ENCODE measurements at places on chromosomes 4 and X.
A peak's percentile ranks its signal among the peaks of the same experiment; 100 is the strongest.

DNA sequence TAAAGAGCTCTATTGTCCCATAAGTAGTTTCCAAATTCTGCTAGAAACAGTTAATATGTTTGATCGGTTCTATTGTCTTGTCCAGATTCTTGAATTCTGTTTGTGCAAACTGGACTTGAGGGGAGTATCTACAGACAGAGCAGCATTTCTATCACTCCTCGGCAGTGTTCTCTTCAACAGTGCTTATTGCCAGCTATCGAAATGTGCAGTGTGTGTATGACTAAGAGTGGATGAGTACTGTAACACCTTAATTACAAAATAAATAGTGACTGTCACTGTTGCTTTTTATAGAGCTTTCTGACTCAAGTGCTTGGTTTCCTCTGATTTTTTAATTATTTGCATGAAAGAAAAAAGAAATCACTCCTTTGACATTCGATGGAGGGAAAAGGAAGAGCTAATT lies 274.6 kb downstream of the RPA4 start:
- no peak for DNase-seq

DNA sequence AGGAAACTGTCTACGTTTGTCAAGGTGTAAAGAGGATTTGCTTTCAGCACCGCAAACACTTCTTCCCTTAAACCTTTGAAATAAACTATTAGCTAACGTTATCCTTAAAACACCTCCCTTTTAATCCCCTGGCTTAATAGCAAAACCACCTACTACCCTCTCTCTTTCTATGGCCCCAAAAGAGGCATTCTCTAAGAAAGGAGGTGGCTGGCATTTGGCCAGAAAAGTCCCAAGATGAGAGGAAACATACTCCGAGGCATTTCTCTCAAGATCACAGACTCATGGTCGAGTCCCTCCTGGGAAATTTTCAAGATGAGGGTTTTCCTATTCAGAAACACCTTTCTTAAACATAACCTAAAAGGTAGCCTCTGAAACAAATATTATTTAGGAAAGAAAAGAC lies 60.6 kb upstream of the VCX3B start:
- DNase-seq: no peak

- DNase-seq: no peak
Measured at GRCh38 chr4:158192439-158193158, 17.7 kb upstream of the TMEM144 start.

GRCh38 chr4:14856062-14856933 lies 146.0 kb upstream of the CPEB2 start:
- DNase-seq: no peak

DNA sequence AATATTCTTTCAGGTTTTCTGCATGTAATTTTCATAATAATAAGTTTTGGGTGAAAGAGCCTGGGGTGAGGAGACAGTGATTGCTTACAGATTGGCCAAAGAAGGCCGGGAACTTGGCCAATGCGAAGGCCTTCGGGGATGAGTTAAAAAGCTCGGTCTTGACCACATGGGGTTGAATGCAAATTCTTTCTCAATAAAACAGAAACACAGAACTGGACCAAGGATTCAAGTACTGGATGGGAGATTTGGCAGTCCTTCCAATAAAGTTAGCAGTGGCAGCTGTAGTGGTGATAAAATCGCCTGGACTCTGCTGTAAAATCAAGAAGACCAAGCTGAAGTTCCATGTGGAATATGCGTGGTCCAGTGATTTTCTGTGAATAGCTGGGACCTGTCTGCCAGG lies 282.2 kb upstream of the KLF3 start:
- peak; percentile 70 for DNase-seq

DNA sequence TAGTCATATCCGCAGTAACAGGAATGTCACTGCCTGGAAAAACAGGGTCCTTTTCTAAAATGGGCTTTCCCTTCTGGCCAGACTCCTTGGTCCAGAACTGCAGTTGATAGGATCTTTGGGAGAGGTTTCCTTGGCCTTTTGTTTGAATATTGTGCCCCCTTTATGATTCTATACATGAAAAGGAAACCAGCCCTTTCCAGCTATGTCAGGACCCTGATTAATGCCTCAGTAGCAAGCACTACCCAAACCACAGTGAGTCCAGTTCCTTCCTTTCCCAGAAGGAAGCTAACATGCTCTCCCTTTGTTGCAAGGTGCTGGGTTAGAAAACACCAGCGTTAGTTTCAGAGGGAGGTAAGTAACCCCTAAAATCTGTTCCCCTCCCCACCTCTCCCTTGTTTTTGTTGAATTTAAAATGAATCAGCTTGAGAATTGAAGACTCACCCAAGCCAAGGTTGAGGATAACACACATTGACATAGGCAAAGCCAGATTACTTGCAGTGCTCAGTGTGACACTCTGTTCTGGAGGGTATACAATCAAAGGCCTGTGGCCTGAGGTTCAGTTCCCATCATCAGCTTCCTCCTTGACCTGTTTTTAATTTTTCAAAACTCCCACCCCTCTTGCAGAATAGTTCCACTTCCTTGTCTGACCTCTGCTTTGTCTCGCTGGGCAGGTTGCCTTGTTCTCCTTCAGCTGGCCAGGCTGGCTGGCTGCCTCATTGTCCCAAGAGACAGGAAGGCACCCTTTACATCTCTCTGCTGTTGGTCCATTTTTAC lies 87.6 kb upstream of the PLAC1 start:
- DNase-seq: no peak

- no peak for DNase-seq
Measured at GRCh38 chr4:43331226-43332051, 438.9 kb downstream of the GRXCR1 start.

DNA sequence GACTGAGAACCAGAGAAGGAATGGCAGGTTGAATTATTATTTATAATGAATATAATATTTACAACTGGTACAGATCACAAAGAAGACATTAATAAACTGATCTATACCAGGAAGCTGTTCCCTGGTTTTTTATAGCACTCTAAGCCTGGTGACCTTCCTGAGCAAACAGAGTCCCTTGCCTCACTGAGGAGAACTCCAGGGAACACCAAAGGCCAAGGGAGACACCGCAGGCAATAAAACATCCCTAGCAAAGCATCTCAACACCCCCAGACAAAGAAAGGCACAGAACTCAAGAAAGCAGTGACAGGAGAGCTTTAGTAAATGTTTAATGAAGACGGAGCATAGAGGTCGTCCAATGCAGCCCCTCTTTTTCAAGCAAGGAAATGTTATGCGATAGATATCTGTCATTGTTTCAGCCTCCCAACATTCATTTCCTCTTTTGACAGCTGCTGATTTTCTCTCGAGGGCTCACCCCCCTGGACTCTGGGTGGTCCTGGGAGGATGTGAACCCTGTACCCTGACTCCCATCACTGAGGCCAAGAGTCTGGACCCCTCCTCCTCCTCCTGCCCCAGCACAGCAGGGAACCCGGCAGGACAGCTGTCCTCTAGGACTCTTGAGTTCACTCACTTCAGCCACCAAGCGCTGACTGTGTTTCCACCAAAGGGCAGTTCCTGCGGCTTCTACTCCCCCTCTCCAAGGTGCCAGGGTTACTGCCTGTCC lies 342.5 kb upstream of the GATB start:
- no peak for DNase-seq

DNA sequence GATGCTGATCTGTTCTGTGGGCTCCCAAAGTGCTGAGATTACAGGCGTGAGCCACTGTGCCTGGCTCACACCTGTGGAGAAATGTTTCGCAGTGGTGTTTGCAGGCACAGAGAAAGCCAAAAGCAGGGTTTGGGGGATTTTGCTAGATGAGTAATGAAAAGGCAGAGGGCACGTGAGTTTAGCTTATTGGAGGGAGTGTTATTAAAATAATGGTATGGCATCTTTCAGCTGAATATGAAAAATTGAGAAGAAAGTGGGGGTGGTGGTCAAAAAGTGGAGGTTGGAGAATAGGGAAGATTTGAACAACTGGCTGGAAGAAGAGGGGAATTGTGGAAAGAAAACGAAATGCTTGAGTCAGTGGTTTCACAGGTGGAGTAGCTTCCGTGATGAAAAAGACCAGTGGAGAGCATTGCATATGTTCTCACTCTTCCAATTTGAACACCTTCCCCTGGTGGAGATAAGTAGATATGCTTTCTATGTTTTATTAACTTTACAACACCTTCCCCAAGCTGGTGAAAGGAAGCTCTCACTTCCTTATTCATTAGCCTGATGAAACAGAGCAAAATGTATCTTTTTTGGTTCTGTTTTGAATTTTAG lies 1.1 kb upstream of the CHST7 start:
- DNase-seq: no peak

DNA sequence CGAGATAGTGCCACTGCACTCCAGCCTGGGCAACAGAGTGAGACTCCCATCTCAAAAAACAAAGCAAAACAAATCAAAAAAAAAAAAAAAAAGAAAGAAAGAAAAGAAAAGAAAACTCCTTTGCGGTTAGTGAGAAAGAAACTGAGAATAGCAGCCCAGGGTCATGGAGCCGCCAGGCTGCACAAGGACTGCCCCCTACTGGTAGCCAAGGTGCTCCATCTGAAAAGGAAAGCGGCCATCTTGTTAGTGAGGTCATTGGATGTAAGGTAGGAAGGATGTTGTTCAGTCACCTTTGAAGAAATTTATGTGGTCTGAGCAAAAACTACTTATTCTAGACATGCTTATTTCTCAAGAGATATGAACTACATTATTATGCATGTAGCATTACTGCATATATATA lies 660.6 kb upstream of the TENM3 start:
- no peak for DNase-seq

DNA sequence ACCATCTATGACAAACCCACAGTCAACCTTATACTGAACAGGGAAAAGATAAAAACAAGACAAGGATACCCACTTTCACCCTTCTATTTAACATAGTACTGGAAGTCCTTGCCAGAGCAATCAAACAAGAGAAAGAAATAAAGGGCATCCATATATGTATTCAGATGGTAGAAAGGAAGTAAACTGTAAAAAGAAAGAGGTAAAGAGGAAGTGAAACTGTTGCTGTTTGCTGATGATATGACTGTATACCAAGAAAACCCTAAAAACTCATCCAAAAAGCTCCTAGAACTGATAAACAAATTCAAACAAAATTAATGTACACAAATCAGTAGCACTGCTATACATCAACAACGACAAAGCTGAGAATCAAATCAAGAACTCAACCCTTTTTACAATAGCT lies 538.7 kb upstream of the PABPC4L start:
- DNase-seq: no peak

DNA sequence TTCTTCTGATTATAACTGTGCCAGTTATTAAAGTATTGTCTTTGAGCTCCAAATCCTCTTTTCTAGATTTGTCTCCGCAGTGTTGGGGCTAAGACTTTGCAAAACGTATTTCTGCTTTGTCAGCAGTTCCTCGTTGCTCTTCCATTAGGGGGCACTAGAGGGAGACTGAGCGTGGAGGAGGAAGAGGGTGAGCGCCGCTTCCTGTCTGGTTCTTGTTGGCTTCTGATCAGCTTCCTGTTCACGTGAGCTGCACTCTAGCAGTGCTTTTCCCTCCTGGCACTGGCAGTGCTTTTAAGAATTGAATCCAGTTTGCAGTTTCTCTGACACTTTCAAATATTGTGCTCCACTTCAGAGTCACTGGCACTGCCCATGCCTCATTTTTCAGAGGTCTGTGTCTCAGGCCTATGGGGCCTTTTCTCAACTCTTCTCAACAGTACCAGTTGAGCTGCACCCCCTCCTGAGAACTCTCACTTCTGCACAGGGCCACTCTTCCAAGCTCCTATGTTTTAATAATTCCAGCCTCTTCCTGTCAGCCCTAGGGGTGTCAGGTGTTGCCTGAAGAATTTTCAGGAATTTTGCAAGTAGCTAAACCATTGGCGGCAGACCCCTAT lies 54.4 kb upstream of the LCORL start:
- DNase-seq: no peak

- DNase-seq: no peak
Measured at GRCh38 chr4:17941731-17942130, 79.8 kb downstream of the LCORL start.

DNA sequence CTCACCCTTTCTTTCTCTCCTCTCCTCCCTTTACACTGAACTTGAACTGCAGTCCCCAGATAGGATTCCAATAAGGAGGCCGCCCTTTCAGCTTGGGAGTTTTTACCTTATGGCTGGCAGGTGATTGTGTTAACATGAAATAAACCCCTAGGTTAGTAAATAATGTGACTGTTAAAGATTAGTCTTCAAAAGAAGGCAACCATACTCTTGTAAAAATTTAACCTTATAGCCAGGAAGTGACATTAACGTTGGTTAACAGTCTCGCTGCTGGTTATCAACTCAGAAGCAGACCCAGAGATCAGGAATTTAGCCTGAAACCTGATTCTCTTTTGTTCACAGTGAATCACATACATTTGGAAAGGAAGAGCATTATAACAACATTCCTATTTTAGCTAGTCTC lies 15.2 kb downstream of the FHDC1 start:
- DNase-seq: no peak

GRCh38 chr4:119493886-119494285 lies 134.7 kb downstream of the PDE5A start:
- no peak for DNase-seq

GRCh38 chr4:108834166-108834834 lies 71.4 kb upstream of the ETNPPL start:
- no peak for DNase-seq

GRCh38 chrX:131828482-131828881 lies 194.6 kb upstream of the STK26 start:
- no peak for DNase-seq

- DNase-seq: no peak
Measured at GRCh38 chr4:176838601-176839433, 46.1 kb upstream of the VEGFC start.

GRCh38 chr4:186861317-186861716 lies 137.7 kb upstream of the FAT1 start:
- DNase-seq: no peak

GRCh38 chr4:158597879-158598596 lies 73.6 kb downstream of the C4orf46 start:
- DNase-seq: no peak

DNA sequence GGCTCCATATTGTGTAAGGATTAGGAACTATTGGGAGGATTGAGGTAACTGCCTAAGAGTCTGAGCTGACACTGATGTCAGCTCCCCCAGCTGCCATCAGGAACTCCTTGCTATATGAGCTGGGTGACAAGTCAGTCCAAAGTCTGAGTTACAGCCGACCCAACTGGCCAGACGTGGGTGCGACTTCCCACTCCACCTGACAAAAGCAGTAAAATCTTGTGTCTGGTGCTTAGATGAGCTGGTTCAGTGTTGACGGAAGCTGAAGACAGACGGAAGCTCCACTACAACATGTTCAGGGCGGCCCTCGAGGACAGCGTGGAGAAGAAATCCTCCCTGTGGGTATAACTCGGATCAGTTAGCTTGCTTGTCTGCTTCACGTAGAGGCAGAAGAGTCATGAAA lies 22.8 kb upstream of the NAT8L start:
- DNase-seq: no peak

- DNase-seq: no peak
Measured at GRCh38 chrX:41684940-41685339, 3.8 kb upstream of the GPR34 start.

GRCh38 chr4:4759232-4759631 lies 100.2 kb upstream of the MSX1 start:
- no peak for DNase-seq

DNA sequence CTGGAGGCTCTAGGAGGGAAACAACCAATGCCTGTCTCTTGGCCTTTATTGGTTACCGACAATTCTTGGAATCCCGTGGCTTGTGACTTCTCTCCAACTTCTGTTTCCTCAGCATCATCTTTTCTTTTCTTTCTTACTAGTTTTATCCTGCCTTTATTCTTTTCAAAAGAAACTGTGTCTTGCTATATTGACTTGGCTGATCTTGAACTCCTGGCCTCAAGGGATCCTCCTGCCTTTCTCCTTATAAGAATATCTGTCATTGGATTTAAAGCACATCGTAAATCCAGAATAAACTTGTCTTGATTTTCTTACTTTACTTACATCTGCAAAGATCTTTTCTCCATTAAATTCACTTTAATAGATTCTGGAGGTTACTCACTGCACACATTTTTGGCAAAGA lies 49.9 kb upstream of the UGT2B10 start:
- no peak for DNase-seq
